Hematopoietic multipotent progenitor cell treated with erythropoietin and hydrocortisone succinate and interleukin-3 and kit ligand, for 17 days (in vitro differentiated cells): ENCODE measurements at places on chromosomes 16 and 17.

DNA sequence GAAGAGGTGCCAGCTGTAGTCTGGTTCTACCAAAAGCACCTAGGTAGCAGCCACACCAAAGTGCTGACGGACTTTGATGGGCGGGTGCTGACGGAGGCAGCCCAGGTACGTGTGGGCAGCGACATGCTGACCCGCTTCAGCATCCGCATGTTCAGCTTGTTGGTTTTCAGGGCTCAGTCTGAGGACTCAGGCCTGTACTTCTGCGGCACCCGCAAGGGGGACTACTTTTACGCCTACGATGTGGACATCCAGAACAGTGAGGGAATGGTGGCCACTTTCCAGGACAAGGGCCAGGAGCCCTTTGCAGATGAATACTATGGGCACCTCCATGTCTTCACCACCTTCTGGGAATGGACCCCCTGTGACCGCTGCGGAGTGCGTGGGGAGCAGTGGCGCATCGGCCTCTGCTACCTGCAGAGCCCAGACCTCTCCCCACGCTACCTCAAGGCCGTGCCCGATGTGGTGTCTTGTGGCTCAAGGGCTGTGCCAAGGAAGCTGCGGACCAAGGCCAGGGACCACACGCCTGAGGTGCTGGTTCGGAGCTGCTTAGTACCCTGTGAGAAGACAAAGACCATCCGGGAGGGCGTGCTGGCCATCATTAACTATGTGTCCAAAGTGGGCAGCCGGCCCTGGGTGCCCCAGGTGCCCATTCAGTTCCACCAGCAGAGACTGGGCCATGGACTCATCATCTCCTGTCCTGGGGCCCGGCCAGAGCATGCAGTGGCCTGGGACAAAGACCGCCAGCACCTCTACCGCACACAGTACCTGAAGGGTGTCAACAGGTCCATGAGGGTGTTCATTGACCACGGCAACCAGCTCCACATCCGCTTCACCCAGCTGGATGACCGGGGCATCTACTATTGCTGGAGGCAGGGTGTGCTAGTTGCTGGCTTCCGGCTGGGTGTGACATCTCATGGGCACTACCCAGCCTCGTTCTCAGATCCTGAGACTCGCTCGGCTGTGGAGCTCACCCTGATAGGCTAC, 5.0 kb upstream of the EFTUD2 start:
- DNase-seq, result no peak

DNA sequence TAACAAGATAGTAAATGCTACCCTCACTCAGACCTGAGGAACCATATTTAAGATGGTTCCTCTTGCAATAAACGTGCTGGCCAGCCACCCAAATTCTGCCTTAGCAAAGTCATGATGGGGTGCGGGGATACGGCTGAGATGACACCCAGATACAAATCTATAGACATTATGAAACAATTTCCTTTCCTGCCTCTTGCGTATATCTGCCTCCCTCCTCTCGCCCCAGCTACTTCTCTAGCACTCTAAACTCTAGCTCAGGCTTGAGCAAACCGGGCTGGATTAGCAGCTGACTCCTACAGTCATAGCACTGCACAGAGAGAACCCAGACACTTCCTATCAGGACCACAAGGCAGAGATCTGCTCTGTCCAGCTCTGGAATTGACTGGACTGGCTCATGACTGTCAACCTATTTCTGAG, 22.3 kb downstream of the CD300LF start:
- no peak for DNase-seq

- DNase-seq, result no peak
Observed at GRCh38 chr17:79988185-79988971, 47.3 kb downstream of the TBC1D16 start.

DNA sequence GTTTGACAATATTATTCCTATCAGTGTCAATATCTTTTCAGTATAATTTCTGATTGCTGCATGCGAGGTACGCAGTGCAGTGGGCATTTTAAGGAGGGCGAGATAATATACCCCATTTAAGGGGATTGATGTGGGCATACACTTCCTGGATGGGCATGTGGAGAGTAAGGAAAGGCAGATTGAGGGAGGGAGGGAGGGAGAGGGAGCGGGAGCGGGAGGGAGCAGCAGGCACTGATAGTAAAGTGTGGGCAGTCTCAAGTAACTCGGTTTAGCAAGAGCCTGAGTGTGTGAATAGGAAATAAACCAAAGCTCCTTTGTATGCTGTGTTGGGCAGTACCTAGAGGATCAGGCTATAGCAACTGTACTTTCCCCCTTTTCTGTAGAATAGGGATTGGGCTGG, 5.1 kb downstream of the BPTF start:
- no peak for DNase-seq

DNA sequence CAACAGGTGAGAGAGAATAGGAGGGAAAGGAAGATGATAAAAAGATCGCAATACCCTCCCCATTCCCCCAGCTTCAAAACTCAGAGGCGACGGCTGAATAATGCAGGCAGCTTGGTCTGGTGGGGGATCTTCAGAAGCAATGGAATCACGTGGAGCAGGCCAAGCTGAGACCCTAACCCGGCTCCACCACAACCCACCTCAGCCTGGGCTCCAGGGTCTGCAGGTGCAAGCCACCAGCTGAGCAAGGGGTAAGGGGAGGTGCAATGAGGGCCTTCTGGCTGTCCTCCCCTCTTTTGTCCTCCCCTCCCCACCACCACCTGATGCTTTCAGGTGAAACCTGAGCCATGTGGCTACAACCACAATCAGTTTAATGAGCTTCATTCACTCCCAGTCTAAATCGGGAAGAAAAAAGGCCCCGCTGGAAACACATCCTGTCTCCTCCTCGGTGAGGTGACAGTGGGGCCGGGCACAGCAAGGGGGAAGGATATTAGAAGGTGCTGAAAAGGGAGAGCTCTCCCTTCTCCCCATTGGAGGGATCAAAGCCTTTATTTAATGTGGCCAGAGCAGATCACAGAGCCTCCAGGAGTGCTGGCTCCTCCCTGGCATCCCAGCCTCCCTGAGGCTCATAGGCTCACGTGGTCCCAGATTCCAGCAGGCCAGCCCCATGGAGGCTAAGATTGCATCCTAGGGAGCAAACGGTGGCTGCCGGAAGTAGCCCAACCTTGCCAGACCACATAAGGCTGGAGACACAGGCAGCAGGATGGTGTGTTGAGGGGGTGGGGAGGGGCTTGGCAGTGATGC, 261.0 kb downstream of the SOX9 start:
- DNase-seq, result no peak

- DNase-seq, result no peak
Observed at GRCh38 chr17:70527364-70527888, 358.1 kb downstream of the KCNJ2 start.

DNA sequence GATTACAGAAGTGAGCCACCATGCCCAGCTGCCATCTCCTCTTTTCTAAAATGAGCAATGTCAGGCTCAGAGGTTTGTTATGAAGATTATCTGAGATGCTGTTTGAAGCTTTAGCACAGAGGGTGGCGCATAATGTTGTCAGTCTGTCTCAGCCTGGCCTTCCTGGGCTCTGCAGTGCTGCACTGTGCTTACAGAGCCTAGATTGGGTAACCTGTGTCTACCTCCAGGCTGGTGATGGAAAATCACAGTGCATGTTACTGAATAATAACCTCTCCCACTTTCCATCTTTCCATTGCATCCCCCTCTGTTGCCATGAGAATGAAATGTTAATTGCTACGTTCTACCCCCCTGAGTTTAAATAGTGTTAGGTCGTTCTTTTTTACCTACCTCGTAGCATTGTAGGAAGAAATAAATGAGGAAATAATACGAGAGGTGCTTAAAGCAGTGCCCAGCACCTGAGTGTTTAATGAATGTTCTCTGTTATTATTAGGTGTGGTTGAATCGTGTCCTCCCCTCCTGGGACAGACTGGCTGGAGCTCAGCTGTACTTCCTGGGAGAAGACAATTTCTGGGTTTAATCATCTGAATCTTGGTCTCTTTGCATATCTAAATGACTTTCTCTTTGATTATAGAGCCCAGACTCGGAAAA, 6.2 kb downstream of the LDAF1 start:
- DNase-seq, result no peak

DNA sequence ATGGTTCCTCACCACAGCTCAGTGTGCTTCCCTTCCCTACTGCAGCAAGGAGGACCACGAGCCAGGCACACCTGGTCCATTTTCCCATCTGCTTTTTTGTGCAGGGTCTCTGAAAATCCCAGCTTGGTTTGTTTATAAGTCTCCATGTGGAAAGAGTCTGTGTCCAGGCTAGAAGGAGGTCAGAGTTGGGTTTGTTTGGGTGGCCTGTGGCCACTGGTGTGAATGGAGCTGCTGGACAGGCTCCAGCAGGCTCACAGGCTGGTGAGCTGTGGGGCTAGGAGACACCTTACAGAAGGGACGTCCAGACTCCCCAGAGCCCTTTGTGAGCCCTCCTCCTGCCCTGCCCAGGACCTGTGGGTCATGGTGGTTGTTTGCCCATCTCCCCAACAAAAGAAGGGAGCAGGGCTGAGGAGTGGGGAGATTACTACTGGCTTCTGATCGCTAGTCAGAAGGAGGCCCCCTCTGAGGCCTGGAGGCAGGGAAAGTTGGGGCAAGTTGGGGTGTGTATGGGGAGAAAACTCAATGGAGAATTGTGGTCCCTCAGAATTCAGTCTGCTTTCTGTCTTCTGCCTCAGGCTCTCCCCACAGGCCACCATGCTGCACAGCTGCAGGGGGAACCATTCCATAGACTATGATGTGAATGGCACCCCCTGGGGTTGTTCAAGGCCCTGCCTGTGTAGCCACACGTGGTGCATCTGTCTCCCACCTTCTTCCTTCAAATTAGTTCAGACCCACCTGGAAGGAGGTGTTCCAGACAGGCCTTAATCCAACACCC, 4.1 kb downstream of the RARA start:
- no peak for DNase-seq
